ENCODE measurements at places on chromosomes 1 and 21. TPM values are rescaled to one million over a fixed set of nuclear protein-coding genes. Genes with fewer than 3 reads are reported as not detected.

DNA sequence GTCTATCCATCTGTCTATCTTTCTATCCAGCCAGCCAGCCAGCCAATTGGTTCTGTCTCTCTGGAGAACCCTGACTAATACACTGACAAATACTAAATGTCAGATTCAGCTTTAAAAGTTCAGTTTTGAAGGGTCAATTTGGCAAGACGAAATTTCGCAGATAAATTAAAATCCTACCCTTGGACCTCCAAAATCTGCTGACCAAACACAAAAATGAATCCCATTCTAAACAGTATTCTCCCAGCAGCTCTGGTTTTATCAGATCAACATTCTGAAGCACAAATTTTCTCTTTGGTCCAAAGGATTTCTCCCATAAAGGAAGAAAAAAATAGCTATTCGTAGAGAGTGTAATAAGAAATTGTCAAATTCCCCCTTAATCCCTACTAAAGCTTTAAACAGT lies 248.6 kb downstream of the RERE start:
- DNase-seq, result no peak

- no peak for DNase-seq
These were observed 52.1 kb upstream of the AKT3 start for GRCh38 chr1:243902100-243902499.

GRCh38 chr1:157025856-157026255 lies 19.7 kb downstream of the ARHGEF11 start:
- DNase-seq, result no peak

DNA sequence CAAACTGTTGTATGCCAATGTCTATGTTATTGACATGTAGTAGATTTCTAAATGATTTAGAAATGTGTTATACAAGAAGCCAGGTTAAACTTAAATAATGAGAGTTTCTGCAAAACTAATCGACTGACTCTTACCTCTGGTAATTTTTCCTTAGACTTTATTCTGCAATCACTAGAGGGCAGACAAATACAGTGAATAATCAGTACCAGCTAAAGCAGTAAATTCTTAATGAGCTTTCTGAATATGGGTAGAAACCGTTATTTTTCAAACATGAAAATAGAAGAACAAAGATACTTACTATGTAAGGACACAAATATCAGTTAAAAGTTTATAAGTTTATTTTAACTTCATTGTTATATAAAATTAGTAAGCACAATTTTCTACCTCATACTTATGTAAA lies 97.9 kb upstream of the RGS1 start:
- no peak for DNase-seq

DNA sequence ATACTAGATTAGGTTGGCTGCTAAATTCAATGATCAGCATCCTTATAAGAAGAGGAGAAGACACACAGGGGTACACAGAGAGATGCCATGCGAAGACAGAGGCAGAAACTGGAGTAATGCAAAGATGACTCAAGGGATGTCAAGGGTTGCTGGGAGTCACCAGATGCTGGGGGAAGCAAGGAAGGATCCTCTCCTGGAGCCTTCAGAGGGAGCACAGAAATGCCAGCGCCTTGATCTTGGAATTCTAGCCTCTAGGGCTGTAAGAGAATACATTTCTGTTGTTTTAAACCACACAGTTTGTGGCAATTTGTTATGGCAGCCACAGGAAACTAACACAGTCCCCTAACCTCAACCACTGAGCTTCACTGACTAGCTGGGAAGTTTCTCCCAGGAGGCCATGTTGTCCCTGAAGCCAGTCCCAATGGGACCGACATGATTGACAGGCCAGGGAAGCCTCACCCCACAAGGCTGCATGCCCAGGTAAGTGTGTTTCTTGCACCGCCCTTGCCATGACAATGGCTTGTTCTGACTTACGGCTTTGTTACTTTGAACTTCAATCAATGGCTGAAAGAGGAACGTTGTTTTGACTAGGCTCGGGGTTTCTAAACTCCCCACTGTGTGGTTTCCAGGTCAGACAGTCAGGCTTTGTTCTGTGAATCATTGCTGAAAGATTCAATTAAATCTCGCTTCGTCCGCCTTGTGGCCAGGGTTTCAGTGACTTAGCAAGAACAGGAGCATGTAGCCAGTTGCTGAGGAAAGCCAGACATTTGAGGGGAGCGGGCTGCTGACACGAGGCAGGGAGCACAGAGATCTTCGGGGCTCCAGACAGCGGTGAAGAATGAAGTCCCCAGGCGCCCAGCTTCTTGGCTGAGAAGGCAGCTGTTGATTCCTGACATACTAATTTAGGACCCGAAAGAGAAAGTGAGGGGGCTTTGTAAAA lies 62.3 kb downstream of the RUNX1 start:
- peak; percentile 80 for DNase-seq

Gene HEYL
- total RNA-seq, result not detected

DNA sequence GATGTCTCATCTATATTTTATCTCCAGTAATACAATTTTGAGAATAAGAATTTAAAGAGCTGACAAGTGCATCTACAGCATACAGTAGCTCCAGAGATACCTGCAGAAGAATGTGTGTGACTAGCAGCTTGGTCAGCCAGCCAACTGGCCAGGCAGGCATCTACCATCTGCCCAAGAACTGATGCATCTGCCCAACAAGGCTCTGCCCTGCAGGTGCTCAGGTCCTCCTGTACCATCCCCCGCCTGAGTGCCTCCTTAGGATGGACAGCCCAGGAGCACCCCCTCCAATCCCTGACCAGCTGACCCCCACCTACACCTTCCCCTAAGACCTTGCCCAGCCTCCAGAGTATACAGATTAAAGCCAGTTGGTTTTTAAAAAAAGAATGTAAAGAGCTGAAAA lies 30.3 kb downstream of the TMEM69 start:
- DNase-seq, result no peak

Gene NPPA
- not detected for total RNA-seq

GRCh38 chr1:10824821-10825540 lies 28.5 kb upstream of the CASZ1 start:
- DNase-seq, result no peak

GRCh38 chr1:44328671-44329416 lies 26.2 kb downstream of the ERI3 start:
- no peak for DNase-seq

- DNase-seq, result no peak
These were observed 30.5 kb upstream of the NTNG1 start for GRCh38 chr1:107110326-107110725.

DNA sequence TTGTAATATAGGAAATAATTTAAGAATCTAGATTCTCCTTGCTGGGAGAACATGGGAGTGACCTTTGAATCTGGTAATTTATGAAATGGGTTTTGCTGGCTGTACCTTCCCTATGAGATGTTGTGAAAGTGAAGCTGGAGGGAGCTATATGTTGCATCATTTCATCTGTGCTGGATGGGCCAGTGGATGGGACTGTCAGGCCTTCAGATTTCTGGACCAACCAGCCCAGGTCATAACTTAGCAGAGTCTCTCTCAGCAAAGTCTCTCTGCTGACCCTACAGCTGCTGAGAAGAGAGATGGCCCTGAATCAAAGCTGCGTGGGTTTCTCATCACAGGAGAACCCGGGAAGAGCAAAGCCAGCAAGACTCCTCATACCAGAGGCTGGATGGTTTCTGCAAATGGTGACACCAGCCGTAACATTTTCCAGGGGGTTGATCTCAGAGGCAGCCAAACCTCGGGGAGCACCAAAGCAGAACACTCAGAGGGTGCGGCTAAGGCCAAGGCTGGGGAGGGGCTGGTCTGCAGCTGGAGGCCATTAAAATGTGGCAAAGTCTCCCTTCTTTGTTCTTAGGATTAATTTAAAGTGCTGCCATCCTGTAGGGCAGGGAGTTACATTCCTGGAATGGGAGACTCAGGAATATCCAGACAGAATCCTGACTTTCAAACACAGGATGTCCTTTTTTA lies 18.2 kb upstream of the PTGFRN start:
- DNase-seq, result no peak

Gene YARS1
- total RNA-seq, result 196 TPM

DNA sequence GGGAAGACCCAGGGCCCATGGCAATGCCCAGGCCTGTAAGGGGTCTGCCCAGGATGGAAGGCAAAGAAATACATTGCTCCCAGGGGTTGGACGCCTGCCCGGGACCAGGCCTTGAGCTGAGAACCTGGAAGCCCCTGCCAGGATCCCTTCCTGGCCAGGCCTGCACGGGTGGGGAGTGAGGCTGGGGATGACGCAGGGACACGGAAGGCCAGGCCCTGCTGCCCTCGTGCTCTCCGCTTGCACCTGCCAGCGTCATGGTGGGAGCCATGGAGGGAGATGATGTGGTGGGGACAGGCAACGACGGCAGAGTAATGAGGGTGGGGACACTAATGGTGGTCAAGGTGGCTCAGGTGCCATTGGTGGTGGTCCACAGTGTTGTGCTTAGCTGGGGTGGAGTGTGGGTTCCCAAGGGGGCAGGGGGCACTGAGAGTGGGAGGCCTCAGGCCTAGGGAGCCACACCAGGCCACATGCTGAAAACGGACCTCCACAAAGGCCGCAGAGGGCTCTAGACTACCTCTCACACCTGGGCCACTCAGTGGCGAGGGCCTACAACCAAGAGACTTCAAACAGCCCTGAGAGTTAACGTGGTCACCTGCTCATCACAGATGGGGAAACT lies 4.3 kb downstream of the HES3 start:
- no peak for DNase-seq

DNA sequence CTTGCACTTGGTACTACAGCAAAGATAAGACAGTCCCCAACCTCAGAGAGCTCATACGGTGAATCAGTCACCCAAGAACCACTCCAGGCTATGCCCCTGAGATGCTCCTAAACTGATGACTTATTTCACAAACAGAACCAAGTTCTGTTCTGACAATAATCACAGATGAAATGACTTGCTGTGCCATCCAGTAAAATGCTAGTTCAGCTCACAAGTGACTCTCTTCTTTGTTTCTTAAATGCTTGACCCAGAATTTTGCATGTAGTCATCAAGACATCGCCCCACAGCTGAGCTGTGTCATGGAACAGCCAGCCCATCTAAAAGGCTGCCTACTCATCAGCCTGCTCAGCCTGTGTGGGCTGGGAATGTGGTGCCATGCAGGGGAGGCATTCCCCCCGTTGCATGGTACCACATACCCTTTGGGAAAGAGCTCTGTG lies 6.1 kb upstream of the SLC19A2 start:
- DNase-seq, result no peak

GRCh38 chr1:202967684-202968281 lies 726 bp upstream of the CYB5R1 start:
- peak; percentile 48 for DNase-seq

GRCh38 chr1:6464514-6464836 lies 1.5 kb downstream of the TNFRSF25 start:
- peak; percentile 42 for DNase-seq

Gene IFNAR2
- 64.4 TPM for total RNA-seq

DNA sequence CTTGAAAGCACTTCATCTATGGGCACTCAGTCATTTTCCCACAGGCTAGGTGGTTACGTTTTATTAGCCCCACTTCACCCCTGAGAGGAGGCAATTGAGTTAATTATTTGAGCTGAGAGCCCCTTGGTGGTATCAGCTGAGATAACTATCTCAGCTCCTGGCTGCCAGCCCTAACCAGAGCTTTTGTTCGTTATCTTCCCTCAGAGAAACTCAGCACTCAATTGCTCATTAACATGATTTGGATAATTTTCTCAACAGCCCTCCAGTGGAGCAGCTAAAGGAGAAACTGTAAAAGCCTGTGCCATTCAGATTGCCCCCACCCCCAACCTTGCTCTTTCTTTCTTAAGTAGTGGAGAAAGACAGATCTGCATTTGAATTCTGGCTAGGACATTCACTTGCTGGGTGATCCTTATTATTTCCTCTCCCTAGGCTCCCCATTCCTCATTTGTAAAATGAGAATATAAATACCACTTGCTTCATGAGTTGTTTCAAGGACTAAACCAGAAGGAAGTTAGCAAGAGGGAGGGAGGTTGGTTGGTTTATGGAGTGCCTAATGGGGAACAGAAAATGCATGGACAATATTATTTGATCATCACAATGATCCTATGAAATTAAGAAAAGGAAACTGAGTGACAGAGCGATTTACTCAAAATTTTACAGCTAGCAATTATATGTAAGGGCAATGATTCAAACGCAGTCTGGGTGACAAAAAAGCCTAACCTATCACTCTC lies 218.7 kb upstream of the FGGY start:
- DNase-seq, result no peak

DNA sequence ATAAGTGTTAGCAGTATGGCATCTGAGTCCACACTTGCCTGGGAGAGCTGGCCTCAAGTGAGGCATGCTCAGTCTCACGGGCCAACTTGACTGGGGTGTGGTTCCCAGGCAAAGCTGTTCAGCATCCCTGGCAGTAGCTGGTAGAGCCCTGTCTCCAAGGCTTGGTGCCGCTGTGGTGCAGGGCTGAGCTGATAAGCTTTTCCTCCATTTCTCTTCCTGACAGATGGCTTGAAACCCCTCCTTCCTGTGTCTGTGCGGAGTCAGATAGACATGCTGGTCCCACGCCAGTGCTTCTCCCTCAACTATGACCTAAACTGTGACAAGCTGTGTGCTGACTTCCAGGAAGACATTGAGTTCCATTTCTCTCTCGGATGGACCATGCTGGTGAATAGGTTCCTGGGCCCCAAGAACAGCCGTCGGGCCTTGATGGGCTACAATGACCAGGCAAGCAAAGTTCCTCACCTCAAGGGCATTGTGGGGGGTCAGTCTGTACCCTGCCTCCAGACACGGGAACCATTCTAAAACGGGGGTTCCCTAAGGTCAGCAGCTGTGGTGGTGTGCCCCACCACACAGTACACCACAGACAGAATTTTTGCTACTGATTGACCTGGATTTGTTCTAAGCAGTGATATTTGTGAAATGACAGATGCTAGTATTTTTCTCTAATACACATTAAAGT lies 13.7 kb upstream of the MIIP start:
- DNase-seq, result no peak

Gene CFHR3
- total RNA-seq, result not detected

Gene SLC16A4
- total RNA-seq, result not detected

- no peak for DNase-seq
These were observed 28.1 kb upstream of the COL6A2 start for GRCh38 chr21:46069719-46070279.

- DNase-seq, result no peak
These were observed at the start of gene LMX1A for GRCh38 chr1:165355977-165356811. Gene LMX1A, minus strand, starts transcription at chr1:165356715. Its CDS starts 1,156 bp downstream, at chr1:165355559.

GRCh38 chr1:54995013-54995760 lies 3.5 kb upstream of the BSND start:
- no peak for DNase-seq

- no peak for DNase-seq
These were observed 305.7 kb downstream of the MATN1 start for GRCh38 chr1:30417701-30418046.

DNA sequence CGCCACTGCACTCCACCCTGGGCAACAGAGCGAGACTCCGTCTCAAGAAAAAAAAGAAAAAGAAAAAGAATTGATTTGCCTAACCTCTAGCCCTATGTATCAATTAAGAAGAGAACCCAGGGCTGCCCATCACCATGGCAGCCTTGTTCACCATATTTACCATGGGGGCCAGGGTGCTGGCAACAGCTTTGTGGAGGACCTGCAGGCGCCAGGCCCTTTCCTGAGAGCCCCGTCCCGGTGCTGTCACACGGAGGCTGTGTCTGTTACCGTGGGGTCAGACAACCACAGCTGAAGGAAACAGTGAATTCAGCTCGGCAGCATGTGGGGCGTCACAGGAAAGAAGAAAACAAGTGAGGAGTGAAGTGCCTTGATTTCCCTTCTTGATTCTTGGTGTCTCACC lies 6.5 kb upstream of the NBL1 start:
- DNase-seq, result no peak

Measured in activated CD4-positive, alpha-beta T cell treated with anti-CD3 and anti-CD28 coated beads, Interleukin-2, amount 10 ng/mL, durations not matched to agents 7 days and 5 days (primary cell).